ENCODE measurements at places on chromosomes 16 and 17.

DNA sequence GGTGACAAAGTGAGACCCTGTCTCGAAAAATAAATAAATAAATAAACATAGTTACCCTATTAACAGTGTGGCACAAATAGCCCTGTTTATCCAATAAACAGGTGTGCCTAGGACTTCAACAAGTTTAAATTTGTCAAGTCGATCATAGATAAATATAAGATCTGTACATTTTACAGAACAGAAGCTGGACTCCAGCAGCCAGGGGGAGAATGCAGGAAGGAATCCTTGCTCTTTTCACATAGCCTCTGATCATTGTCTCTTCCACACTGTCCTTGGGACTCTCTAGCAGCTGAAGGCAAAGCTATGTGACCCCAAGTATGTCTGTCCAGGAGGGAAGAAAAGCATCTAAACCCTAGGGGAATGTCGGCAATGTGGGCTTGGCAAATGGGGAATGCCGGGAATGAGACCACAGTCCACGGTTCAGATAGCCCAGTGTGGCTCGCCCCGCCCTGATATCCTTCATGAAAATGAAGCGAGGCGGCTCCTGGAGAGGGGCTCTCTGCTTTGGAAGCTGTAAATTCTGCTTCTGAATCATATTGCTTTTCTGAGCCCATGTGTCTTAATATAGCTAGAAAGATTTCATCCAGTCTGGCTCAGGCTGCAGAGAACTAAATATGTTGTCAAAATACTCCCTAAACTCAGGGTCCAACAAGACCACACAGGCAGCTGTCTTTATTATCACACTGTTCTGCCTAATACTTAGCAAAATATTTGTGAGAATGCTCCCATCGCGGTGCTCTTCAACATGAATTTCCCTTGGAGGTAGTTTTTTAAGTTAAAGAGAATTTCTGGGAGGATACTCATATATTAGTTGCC lies 24.9 kb upstream of the GRB2 start:
- DNase-seq, result no peak

DNA sequence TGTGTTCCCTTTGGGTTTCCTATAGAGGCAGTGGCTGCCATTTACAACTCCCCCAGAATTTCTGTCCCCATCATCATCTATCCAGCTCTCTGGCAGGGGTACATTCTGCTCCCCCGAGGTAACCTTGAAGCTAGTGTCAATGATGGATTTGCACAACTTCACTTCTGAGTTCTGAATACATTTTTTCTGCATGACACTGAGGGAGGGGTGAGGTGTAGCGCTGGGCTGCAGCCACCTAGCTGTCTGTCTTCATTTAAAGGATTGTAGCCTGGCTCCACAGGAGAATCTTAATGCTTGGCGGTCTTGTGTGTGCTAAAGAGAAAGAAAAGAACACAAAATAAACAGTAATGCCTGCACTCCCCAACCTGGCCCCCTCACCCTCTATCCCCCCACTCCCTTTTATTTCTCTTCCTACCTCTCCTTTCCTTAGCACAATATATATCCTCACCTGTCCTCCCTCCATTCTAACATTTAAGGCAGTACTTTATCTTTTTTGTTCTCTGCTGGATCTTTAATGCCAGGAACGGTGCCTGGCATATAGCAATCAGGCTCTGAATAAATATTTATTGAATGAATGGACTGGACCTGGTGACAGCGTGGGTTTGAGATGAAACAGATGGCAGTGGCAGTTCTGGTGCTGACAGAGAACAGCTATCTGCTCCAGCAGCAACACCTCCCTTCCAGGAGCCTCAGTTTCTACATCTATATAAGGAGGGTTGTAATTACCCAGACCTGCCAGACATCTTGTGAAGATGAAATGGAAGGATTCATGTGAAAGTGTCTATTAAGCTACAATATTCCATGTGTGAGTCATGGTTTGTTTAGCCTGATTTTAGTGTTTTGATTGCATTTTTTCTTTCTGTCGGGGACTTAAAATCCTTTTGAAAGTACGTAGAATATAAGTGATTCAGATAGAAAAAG lies 163.5 kb upstream of the CDH11 start:
- DNase-seq, result no peak

- no peak for DNase-seq
Measured at GRCh38 chr17:8966926-8967325, 1.4 kb upstream of the PIK3R5 start.

DNA sequence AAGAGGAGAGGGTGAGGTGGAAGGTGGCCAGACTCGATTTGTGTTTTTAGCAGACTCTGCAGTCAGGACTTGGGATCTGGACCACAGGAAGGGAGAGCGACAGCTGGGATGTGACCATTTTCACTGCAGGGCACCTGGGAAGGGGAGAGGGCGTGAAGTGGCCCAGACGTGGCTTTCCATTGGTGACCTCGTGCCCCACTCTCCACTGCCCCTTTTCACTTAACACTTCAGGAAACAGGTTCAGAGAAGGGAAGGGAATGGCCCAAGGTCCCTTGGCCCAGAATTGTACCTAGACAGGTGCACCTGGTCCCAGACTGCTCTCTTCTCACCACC lies 22.9 kb upstream of the MPRIP start:
- DNase-seq, result no peak

DNA sequence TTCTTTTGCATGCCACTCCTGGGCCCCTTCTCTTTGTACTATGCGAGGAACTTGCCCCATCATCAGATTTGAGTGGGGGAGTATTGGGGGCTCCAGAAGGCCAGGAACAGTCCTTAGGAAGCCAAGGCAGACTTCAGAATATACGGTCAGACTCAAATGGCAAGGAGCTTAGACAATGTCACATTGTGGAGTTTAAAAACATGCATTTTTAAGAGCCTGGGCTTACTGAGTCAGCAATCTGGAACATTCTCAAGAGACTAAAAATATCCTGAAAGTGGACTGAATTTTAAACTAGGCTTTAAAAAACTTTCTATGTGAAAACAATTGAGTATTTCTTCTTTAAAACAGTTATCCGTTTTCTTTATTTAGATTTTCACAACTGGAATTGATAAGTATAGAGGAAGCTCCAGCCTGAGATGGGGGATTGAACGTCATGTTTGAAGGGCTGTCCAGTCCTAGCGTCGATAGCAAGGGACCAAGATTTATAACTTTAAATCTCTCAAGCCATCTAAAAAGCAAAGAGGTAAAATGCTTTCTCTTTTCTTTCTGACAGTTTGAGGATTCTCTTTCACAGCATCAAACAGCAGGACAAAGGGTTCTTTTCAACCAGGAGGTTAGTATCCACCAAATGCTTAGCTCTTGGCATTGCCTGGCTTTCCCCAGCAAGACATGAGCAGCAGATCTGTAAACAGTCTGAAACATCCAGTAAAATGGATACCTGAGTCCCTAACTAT lies 45.8 kb upstream of the CDRT4 start:
- DNase-seq, result no peak

GRCh38 chr16:57262841-57263540 lies 17.9 kb downstream of the ARL2BP start:
- DNase-seq, result no peak

DNA sequence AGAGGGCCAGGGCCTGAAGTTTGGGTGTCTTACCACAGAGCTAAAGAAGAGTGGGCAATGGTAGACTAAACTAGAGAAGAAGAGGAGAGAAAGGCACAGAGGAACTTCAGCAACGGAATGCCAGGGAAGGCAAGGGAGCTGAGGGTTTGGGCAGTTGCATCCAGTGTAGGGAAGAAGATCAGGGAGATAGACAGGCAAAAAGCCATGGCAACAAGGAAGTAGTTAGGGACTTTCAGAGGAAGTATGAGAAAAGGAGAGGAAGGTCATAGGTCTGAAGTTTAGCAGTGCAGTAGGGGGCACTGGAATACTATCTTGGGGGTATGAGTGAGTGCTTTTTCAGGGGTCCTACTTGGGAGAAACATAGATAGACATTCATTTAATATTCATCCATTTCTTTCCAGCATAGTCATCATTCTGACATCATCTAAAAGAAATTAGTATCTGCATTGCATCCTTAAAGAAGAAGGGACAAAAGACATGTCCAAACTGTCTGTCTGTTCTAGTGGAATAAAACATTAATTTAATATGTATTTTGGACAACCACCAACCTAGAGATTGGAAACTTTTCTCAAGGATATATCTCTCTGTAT lies 2.2 kb upstream of the NF1 start:
- DNase-seq, result no peak

DNA sequence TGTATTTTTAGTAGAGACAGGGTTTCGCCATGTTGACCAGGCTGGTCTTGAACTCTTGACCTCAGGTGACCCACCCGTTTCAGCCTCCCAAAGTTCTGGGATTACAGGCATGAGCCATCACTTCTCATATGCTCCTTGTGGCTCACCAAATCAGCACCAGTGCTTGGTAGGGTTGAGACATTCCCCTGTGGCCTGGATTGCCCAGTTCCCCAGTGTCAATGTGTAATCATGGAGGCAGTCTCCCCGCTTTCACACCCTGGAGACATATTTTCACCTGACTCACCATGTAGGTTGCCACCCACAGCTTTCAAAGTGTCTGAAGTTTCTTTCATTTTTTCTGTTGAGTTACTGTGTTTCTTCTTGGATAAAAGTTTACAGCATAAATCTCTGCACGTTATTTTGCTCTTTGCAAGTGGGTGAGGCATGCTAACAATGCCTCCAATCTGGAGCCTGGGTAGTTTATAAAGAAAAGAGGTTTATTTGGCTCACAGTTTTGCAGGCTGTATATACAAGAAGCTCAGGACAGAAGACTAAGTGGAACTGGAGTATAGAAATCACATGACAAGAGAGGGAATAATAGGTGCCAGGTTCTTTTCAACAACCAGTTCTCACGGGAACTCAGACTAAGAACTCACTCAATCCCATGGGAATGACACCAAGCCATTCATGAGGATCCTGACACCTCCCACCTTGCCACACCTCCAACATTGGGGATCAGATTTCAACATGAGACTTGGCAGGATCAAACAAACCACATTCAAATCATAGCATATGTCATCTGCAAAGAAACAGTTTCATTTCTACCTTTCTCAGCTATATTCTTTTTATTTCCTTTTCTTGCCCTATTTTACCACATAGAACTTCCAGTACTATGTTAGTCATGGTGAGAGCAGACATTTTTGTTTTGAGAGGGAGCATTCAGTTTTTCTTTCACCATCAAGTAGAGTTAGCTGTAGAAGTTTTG lies 113.2 kb downstream of the PHKB start:
- DNase-seq, result no peak

DNA sequence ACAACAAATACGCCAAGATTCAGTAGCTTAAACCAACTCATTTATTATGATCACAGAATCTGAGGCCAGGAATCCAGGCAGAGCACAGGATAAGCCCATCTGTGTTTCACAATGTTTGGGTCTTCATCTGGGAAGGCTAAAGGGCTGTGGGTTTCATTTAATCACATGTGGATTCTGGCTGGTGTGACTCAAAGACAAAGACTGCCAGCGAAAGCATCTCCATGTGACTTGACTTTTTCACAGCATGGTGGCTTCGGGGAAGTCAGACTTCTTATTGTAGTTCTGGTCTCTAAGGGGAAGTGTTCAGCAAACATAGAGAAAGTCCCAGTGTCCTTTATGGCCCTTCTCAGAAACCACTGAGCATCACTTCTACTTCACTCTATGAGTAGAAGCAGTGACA lies 1014.4 kb upstream of the GOT2 start:
- no peak for DNase-seq

GRCh38 chr17:17445296-17445924 lies 31.4 kb upstream of the MED9 start:
- DNase-seq, result no peak

DNA sequence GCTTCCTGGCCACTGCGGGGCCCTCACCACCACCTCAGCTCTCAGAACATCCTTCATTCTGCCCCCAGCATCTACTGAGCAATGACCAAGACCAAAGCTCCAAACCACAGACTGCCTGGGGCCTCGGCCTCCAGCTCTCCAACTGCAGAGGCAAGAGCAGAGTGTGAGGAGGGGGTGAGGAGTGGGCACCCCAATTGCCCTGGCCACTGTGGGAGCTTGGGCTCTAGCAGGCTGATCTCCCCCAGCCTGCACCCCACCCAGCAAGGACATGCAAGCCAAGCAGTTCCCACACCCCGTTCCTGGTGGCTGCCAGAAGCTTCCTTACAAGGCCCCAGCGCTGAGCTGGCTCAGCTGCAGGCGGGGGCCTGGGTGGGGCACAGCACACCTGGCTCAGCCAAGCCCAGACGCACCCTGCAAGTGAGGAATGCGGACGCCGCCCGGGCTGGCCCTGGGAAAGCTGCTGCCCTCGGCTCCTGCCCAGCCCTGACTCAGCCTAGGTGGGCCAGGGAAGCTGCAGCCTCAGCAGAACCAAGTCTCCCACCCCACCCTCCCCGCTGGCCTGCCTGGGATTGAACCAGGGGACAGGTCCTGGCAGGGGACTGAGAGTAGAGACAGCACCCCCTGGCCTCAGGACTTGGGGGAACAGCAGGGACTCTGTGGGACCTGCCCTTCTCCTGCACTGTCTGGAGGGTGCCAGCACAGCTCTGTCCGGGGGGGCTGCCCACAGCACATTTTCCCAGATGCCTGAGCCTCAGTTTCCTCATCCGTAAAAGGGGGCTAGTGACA lies 29.7 kb upstream of the KRT17 start:
- DNase-seq, result no peak

GRCh38 chr17:1223662-1224061 lies 43.9 kb upstream of the ABR start:
- DNase-seq, result no peak

DNA sequence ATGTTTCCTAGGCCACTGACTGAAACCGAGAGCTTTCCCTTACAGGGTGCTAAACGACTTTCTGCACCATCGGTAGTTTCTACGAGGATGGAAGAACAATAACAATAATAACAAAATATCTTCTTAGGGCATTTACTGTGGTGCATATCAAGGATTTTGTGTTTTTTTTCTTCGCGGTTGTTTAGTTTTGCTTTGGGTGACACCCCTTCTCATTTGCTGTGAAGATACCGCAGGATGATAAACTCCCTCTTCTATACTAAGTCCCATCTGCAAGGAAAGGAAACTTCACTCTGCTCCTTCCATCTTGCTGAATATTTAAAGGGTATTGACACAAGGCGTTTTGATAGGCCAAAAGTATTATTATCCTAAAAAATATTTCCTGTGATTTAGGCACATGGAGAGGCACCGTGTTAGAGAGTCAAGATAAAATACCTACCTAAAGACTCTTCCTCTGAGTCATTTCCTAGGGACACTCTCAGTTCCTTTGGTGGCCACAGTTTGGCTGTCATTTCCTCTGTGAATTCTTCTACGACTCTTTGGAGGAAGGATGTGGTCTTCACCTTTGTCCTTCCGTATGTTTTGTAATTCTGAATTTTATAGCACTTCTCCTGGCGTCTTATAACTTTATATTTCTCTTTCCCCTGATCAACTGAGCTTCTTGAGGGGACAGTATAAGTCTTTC lies 318.8 kb downstream of the CDH13 start:
- DNase-seq, result no peak
